Activated T-cell treated with anti-CD3 and anti-CD28 coated beads for 4 hours (primary cell): ENCODE measurements at places on chromosomes 1 and 21.

- peak; percentile 20 for DNase-seq
These were observed 7.0 kb downstream of the KCNAB2 start for GRCh38 chr1:6052543-6053205.

DNA sequence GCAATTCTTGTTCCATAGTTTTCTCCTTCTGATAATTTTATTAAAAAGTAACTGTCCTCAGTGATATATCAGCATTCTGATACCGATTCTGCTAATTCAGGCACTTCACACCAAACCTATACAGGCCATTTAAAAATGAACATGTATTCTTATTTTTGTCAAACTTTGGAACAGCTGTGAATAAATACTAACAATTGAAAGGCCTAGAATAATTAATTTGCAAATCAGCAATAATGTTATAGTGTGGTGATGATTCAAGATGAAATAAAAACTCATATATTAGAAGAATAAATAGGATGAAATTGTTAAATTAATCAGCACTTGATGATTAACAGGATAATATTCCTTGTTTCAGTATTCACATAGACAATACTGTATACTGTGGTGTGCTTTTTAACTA is 9.9 kb downstream of the CDKN2C start:
- no peak for DNase-seq

DNA sequence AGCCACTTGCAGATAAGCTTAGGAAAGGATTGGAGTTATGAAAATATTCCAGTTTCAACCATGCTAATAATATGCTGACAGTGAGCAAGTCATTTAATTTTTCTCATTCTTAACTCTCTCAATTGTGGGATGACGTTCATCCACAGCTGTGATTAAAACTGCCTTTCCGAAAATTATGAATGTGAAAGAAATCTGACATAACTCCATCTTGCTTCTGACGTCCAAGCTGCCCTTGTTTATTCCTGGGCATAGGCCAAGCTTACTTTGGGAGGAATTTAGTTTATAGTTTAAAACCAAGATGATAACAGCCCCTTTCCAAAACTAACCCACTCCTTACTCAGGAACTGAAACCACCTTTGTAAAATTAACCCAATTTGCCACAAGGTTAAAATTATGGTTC is 11.0 kb upstream of the RGS18 start:
- DNase-seq, result no peak

DNA sequence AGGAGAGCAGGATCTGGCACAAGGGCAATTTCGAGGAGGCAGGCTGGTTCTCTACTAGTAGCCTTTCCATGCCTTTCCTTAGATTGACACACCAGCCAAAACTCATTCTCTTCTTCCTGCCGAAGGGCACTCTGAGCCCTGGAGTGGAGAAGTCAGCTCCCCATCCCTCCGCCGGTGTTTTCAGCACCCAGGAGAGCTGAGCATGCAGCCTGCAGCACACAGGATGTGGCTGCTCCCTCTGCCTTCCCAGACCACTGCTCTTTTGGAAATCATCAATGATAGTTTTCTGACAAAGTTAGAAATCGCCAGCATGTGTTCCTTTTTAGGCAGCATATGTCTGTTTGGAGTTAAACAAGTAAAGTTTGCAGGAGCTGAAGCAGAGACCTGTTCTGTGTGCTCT is 11.7 kb downstream of the RNU5D-1 start:
- DNase-seq, result no peak

DNA sequence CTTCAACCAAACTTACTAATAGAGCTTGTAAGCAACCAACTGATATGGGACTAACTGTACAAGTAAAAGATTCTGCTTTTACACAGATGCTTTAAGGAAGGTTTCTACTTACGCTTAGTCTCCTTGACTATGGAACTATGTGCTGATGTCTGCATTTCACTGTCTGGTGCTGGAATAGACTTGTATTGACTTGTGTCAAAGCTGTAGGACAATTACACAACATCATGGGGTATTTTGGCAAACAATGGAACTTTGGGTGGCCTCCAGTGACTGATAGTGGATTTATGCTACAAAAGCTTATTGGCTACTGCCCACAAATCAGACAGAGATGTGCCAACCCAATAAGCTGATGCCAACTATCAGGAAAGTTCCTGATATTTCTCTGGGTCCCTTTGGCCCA is 10.6 kb downstream of the CBR1 start:
- no peak for DNase-seq

- no peak for DNase-seq
These were observed 91.7 kb downstream of the CDC14A start for GRCh38 chr1:100443811-100444571.

DNA sequence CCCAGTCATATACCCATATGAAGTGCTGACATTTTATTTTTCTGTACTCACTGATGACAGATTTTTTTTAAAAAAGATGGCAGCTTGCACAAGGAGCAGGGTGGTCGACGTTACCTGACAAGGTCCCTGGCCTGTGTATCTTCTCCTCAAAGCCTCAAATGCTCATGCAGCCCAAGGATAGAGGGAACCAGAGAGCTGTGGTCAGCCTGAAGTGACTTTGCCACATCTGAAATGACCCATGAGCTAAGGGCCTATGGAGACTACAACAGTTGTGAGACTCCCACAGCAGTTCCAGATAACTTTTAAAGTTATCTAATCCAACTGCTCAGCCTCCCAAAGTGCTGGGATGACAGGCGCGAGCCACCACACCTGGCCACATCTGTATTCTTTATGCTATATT is 131.1 kb downstream of the GLUL start:
- no peak for DNase-seq

GRCh38 chr21:35352066-35352770 is 303.1 kb upstream of the RUNX1 start:
- DNase-seq, result no peak
